Right cardiac atrium (tissue), 5 donors: ENCODE measurements at places on chromosomes 12 and 14. TPM values are rescaled to one million over a fixed set of nuclear protein-coding genes. Genes with fewer than 3 reads are reported as not detected.

The RAPGEF3 gene
- 23.6 TPM for total RNA-seq

GRCh38 chr12:115017346-115017745, 333.4 kb upstream of the TBX3 start:
- no peak for DNase-seq

DNA sequence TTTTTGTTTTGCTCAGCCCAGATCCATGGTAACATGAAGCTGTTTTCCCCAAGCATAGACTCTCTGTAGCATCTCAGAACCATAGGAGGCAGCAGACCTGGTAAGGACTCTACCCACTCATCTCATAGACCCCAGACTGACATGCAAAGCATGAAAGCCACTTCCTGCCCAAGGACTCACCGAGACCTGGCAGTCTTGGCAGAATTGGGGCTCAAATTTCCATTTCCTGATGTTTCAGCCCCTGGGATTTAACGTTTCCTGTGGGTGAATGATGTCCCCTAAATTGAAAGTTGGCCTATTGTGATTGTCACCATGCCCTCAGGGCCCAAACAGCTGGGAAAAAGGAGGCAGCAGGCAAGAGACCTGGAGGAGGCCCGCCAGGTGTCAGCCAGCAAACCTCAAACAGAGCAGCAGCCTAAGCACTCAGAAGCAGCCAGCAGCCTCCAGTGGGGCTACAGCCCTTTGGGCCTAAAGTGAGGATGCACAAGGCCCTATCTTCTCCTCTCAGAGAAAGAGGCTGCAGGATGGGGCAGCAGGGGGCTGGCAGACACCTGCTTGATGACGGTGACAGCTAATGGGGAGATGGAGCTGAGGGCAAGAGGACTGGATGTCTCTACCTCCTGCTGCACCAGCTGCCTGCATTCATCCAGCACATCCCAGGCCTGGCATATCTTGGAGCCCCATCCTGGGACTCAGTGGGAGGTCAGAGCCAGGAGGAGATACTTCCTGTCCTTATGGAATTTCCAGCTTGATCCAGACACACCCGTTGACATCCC, 8.5 kb downstream of the KRT85 start:
- DNase-seq, result no peak

GRCh38 chr14:95529216-95529615, 5.6 kb upstream of the GLRX5 start:
- DNase-seq, result no peak

DNA sequence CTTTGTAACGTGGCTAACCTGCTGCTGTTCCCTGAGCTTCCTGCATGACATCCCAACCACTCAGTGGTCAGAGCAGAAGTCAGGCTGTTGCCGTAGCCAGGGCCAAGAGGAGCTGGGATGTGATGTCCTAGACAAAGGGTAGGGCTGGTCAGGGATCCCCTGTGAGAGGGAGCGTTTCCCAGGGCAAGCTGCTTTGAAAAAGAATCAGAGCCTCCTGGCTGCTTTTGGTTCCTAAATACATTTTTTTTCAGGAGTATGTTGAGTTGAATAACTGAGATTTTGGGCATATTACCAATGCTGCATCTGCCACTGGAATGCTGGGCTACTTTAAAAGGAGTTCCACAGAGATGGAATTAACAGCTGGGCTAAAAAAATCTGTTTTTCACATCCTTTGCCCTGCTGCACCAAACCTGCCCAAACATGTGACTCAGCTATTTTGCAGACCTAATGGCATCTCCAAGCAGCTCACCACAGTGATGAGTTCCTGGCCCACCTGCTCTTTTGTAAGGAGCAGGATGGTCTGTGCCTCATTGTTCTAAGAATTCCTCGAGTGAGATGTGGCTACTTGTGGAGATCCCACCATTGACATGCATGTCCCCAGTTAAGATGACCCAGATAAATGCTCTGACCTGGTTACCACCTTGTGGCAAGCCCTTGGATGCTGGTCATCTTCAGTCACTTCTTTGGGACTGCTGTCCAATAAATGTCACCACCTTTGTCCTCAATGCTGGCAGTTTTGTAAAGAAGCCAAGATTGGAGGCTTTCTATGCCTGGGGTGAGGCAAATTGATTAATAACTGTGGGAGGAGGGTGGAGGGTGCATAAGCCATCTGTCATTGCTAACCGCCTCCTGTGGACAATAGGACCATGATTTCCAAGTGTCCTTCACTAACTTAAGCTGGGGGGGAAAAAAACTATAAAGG, 24.1 kb downstream of the ANKRD13A start:
- peak; percentile 41 for DNase-seq
